ENCODE measurements at places on chromosomes 1 and 21.

DNA sequence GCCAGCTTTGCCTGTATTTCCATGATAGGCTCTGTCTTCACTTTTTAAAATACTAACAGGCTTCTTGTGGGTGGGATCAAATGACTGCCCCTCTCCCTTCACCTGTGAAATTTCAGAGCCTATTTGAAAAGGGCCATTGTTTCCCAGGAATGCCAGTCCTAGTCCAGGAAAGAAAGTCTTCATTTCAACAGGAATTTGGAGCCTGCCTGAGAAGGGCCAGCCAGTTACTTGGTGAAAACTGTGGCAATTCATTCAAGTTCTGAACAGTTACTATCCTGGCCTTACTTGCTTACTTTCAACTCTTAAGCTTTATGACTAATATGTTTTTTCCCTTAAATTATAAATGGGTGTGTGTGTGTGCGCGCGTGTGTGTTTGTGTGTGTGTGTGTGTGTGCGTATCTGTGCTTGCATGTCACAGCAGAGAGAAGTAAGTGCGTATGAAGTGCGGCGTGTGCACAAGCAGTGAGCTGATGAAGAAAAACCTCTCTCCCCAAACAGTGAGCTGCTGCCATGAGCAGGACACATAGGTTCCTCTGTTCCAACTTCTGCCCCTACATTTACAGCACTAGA is 67.5 kb upstream of the RNPC3 start:
- DNase-seq: no peak

GRCh38 chr1:162302306-162303003 is 74.2 kb downstream of the SPATA46 start:
- no peak for DNase-seq

DNA sequence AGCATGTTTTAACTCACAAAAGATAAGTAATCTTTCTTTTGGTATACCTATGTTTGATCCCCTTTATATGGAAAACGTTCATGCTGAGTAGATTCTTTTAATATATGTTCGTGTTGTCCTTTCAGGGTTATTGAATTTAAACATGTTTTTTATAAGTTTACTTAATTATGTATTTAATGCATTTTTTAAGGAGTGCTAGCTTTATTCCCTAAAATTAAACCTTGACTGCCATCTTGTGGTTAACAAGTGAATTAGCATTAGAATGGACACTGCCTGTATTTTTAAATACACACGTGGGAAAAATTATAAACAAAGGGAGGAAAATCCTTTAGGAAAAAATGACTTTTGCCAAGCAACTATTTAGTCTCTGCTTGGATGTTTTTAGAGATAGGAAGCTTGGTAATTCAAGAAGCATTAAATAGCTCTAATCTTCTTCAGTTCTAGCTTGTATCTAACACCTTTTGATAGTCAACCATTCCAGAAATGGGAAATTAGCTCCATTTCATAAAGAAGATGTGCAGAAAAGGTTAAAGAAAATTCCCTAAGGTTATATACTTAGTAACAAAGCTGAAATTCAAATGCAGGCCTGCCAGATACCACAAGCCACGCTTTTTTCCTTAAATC is 43.0 kb downstream of the UBE2U start:
- peak; percentile 82 for DNase-seq

GRCh38 chr1:48556186-48556850 is 84.3 kb upstream of the SPATA6 start:
- no peak for DNase-seq

DNA sequence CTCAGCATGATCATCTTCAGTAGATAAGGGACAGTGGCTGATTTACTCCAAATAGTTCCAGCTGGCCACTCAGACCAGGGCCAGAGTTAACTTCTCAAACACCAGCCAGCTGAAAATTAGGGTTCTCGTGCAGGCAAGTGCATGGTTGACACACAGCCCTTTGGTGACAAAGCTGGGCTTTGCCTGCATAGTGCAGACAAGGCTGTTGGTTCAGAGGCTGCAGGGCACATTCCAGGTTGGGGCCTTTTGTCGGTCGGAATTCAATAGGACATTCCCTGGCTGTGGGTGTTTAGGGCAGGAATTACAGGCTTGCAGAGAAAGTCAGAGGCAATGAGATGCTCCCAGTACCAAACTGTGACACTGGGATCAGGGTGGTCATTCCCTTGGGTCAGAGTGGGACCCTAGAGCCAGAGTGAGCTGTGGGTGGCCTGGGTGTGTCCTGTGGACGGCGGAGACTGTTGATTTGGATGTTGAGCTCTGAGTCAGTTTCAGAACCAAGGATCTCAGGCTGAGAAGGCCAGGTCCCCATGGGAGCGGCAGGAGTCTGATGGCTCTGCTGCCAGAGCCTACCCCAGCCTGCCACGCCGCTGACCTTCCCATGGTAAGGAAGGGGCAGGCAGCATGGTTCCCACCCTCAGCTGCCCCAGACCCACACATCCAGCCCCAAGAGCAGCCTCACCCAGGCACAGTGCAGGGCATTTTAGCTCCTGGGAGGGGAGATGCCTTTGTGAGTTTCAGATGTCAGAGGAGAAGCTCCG is 56.2 kb downstream of the STUM start:
- no peak for DNase-seq

Measured in COLO829 (cell line).